ENCODE measurements at places on chromosomes 1 and 21.

GRCh38 chr1:35605867-35606182, 32.7 kb downstream of the TFAP2E start:
- no peak for DNase-seq

- DNase-seq = no peak
Measured at GRCh38 chr1:77673716-77674355, 8.6 kb downstream of the ZZZ3 start.

- no peak for DNase-seq
Measured at GRCh38 chr21:38380481-38381137, 117.7 kb downstream of the ERG start.

DNA sequence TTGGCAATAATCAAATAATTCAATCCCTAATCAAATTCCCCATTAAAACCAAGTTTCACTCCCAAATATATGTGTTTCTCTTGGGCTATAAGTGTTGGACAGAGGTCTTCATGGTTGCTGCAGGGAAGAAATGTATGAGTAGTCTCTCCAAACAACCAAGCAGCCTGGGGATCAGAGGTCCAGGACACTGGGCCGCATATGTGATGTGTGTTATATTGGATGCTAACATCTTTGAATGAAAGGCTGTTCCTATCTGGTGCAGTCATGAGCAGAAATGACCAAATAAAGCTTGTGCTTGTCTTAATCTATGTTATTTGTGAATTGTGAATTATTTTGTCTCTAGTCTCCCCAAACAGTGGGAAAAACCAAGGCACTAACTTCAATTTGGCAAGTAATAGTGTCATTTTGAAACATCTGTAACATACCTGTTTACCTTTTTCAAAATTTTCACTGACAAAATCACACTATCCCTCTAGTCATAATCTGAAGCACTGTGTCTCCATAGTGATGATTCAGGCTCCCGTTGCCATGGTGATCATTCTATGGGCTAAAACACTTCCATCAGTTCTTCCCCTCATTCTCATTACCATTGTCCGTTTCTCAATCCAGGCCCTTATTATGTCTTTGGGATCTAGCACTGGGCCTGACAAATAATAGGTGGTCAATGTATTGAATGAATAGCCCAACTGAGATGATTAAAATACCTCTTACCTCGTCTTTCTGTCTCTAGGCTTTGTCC, 12.5 kb upstream of the TADA1 start:
- no peak for DNase-seq

DNA sequence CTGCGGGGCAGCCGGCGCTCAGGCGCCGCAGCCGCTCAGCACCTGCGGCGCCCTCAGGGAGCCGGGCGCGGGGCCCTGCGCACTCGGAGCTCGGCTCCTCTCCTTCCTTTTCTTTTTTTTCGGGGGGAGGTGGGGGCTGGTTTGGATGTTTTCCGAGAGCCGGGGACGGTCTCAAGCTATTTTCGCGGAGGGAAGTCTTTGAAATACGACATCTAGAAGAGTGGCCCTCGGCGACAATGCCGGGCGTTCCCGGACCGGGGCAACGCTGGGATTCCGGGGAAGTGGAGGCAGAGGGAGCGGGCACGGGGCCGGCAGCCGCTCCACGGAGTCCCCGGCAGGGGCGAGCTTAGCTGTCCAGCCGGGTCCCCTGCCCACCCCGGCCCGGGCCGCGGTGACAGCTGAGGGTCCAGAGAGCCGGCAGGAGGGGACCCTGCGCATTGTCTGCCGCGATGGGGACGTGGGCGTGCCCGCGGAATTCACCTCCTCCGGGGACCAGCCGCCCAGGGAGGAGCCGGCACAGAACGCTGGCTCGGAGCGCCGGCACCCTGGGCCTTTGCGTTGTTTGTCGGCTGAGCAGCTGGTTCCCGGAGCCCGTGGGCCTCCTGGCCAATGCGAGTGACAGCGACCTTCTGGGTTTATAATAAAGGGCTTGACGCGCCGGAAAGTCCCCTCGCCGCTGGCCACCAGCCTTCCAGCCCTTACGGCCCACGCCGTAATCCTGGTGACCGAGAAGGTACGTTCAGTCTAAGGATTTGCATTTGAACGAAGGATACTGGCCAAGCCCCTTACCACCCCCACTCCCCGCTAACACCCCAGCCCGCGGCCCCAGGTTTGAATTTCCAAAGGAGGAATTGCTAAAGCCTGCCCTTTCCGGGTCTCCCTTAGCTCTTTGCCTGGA, 582 bp downstream of the SLC37A1 start:
- DNase-seq = peak; percentile 48

DNA sequence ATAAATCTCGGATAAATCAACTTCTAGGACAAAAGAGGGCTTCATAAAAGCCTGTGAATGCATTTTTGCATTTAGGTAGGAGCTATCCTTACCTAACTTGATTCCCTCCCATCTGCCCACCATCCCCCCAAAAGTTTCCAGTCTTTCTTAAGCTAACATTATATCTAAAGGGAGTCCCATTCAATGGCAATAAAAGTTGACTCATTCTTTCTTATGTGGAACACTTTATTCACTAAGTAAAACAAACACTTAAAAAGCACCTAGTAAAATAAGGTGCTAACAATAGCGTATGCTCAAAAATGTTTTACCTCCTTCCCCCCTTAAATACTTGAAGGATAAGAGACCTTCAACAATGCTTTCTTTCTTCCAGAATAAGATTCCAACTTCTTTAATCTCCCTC, 83.8 kb downstream of the GON4L start:
- no peak for DNase-seq

- DNase-seq = no peak
Measured at GRCh38 chr1:114310695-114311271, 157.1 kb upstream of the SYT6 start.

DNA sequence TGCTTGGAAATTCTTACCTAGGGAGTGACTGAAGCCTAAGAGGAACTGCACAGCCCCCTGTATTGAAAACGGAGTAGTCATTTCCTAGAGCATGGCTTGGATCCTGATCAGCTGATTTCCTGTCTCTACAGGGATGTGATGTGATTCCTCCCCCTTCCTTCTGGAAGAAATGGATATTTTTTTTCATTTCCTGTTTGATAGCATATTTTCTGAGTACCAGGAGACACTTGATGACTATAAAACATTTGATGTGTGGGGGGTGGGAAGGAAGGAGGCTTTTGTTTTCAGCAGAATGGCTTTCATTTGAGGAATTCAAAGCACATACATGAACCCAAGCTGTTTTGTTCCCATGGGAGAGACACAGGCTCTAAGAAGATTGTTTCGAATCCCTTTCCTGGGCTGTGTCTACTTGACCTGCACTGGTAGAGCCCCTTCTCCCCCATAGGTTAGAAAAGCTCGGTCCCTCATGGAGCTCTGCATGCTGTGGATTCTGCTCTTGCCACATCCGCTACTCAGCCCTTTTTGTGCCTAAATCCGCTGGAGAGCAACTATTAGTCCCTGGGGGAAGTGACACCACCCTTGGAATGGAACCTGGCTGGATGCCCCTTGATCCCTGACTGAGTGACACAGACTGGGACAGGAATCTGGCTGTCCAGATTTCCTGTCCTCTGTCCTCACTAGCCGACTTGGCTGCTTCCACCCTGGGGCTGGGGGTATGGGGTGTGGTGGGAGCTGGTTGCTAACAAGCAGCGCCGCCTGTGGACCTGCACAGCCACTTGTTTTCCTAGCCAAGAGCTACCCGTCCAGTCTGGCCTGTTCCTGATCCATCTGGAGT, 71.8 kb upstream of the MACF1 start:
- DNase-seq = no peak

GRCh38 chr1:17929224-17929623, 174.1 kb downstream of the ACTL8 start:
- DNase-seq = no peak

DNA sequence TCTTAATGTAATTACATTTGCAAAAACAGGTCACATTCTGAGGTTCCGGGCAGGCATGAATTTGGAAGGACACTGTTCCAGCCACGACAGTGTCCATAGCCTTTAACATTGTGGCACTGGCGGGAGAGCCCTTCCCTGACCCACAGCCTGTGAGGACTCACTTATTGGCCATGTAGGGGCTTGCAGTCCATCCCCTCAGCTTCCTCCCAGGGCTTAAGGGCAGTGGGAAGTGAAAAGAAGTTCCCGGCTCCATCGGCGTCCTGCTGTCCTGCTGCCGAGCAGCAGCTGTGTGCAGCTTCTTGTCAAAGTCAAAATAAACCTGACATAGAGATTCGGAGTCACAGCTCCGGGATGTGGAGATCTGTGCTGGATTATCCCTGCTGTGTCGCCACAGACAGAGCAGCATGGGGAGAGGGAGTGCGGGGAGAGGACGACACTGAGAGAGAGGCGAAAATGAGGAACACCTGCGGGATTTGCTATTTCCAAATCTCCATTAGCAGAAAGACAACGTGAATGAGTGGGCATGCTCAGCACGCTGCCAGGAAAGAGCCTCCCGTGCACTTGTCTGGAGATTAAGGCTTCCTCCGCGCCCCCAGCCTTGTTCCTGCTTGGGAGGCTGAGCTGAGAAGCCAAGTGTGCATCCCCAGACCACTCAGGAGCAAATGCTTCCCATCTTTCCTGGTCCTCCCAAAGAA, 260.3 kb downstream of the ASTN1 start:
- no peak for DNase-seq

DNA sequence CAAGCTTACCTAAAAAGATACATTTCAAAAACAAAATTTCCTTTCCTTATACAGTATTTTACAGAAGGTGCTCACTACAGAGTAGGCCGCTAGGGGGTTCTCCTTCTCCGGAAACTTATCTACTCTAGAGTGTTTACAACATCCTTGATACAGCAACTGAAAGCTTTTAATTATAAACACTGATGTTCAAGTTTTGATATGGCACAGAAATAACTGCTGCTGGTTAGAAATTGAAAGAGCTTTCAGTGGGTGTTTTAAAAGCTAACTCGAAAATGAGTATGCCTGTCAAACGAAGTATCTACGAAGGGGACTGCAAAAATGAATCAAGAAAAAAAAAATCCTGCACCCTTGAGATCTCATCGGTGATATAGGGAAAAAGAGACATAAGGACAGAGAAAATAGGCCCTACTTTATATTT, 1.0 kb downstream of the YOD1 start:
- peak; percentile 22 for DNase-seq

GRCh38 chr21:34105947-34106541, 32.7 kb downstream of the MRPS6 start:
- DNase-seq = no peak

- DNase-seq = no peak
Measured at GRCh38 chr1:157504646-157505045, 47.7 kb downstream of the FCRL5 start.

DNA sequence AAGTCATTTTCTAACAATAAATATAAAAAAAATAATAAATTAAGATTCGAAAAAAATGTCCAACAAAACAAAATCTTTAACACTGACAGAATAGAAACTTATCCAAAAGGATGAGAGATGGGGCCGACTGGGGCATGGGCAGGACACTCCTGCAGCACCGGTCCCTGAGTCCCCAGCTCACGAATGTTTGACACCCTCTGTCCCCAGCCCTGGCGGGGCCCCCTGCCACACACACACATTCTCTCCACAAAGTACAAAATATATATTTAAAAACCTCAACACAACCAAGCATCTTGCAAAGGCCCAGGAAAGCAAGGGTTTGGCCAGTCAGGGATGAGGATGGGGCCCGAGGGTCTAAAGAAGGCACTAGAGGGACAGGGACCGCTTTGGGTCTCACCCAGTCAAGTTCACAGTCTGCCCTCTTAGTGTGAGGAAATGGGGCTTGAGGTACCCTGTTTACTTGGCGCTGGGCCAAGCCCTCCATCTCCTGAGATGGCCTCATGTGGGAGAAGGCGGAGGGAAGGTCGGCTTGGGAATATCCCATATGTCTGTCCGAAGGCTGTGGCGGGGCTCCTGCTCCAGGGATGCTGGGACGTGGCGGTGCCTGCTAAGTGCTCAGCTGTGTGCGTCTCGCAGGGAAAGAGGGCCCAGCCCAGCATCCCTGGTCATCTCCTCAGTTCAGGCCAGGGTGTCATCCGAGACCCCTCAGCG, 31.3 kb downstream of the EPHA2 start:
- DNase-seq = no peak

DNA sequence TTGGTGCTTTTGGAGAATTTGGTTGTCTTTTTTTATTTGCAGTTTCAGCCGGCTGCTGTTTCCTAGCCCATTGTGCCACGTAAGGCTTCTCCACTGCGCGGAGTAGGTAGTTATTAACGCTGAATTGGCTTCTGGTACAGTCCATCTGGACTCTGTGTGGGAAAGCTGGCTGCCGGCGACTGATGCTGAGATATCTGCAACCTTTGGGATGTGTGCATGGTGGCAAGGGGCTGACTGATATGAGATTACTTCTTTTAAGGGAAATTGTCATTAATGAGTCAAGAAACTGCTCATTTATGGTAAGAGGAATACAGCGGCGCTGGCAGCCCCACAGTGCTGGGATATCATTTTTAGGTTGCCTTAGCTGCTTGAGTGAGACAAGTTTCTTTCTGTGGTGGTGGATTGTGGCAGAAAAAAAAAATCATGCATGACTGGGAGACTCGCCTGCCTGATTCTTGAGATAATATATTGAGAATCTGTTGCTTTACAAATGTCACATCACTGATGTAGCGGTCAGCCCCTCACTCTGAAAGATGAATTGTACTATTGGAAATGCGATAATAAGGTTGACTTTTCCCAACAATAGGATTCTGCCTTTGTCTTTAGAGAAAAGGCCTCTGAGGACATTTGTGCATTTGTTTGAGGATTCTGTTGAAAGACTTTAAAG, 2.5 kb upstream of the ELAVL4 start:
- no peak for DNase-seq

DNA sequence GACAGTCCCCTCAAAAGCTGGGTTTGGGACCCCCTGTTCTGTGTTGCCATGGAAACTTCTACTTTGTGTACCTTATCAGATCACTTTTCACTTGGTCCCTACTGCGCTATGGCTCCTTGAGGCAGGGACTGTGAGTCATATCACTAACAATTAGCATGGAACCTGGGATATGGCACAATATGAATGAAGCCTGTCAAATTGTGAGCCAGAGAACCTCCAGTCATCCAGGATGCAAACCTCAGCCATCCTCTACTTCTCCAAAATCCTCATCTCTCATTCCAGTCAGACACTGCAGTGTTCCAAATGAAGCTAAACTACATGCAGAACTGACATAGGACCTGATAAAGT, 11.2 kb upstream of the CAPZB start:
- DNase-seq = no peak

GRCh38 chr1:202274611-202275010, 67.1 kb downstream of the UBE2T start:
- peak; percentile 29 for DNase-seq

DNA sequence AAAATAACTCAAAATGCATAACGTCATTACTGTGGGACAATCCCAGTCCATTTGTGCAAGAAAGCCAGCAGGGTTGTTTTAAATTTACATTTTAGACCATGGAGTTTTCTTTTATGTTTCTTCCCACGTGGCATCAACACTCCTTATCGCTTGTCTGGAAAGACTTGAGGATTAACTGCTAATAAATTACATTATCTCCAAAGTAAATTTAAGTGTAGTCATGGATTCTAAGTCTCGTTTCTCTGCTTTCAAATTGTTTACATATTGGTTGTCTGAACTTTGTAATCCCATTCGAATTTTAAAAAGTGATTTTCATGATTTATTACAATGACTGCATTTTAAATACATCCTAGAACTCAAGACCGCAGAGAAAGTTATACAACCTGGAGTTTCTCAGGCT, 119.3 kb upstream of the ADAMTS5 start:
- no peak for DNase-seq

- no peak for DNase-seq
Measured at GRCh38 chr1:64923294-64923718, 43.0 kb downstream of the JAK1 start.

GRCh38 chr1:160789051-160789701, 6.8 kb upstream of the LY9 start:
- no peak for DNase-seq

- DNase-seq = no peak
Measured at GRCh38 chr1:99786751-99787501, 20.5 kb upstream of the FRRS1 start.

All from T-helper 9 cell (primary cell).